ENCODE measurements at places on chromosomes 5 and 9.

- no peak for DNase-seq
Observed at GRCh38 chr9:17865881-17866280, 287.0 kb downstream of the SH3GL2 start.

DNA sequence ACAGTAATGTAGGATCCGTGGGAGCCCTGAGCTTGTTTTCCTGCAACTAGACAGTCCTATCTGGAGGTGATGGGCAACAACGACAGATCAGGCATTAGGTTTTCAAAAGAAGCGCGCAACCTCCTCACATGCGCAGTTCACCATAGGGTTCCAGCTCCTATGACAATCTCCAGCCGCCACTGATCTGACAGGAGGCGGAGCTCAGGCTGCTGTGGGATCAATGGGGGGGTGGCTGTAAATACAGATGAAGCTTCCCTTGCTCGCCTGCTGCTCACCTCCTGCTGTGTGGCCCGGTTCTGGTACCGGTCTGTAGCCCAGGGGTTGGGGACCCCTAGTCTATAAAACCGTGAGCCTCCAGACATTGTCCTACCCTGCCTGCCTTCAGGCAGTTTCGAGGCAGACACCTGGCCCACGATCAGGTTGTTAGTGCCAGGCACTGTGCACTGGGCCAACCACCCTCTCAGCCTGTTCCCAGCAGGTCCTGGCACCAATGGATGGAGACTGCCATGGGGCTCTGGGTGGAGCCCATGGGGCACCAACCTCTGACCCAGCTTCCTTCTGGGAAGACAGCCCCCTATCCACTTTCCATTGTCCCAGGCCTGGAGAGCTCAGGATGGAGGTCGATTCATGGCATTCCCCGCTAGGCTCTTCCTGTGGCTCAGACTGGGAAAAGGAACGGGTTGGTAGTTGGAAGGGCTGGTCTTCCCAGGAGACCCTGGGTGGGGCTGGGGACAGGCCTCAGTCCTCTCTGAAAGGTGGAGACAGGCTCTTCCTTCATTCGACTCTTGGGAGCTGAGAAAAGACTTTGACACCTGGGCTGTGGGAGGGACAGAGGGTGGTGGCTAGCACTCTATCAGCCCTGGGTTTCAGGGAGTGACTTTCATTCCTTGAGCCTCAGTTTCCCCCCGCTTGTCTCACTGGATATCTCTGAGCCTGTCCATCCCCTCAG is 1.7 kb downstream of the ENDOG start:
- peak; percentile 62 for DNase-seq

DNA sequence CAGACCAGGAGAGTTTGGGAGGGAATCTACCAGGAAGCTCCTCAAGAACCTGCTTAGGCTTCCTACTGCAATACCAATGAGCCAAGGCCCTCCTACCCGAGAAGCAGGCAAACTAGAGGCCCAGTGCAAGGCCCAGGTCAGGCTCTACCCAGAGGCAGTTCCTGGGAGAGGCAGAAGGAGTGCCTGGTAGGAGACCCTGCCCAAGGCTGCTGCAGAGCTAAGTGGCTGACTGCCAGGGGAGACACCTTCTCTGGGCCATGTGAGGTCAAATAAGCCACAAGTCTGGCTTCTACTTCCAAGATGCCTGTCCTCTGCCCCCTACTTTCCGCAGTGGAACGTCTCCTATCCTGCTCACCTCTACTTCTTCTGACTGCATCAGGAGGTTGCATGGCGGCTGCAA is 17.8 kb downstream of the ACSL6 start:
- no peak for DNase-seq

GRCh38 chr9:4106760-4107143 is 193.1 kb downstream of the GLIS3 start:
- DNase-seq = no peak

DNA sequence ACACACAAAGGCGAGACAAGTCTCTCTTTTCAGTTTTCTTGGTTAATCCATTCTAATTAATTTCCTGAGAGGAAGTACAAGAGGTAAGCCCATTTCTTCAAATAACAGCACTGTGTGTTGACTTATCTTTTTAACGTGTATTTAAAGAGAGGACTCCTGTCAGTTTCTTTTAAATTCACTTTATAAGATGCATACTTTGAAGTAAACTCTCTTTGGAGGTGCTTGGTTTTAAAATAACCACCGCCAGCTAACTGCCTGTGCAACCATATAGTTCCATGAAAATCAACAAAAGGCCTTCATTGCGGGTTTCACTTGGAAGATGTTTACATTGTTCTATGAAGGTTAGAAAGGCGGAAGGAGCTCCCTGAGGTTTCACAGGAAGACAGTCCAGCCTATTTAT is 13.1 kb upstream of the SERINC5 start:
- no peak for DNase-seq

DNA sequence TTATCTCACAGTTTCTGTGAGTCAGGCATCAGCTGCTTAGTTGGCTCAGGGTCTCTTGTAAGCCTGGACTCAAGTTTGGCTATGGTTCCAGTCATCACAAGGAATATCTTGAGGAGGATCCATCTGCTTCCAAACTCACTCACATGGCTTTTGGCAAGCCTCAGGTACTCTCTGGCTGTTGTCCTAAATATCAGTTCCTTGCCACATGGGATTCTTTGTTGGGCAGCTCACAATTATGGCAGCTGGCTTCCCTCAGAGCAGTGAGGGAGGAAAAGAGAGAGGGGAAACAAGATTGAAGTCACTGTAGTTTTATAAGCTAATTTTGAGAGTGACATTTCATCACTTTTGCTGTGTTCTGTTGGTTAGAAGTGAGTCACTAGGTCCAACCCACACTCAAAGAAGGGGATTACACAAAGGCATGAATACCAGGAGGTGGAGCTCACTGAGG is 144.5 kb downstream of the GCNT1 start:
- no peak for DNase-seq

- DNase-seq = no peak
Observed at GRCh38 chr9:36991516-36992134, 42.4 kb downstream of the PAX5 start.

DNA sequence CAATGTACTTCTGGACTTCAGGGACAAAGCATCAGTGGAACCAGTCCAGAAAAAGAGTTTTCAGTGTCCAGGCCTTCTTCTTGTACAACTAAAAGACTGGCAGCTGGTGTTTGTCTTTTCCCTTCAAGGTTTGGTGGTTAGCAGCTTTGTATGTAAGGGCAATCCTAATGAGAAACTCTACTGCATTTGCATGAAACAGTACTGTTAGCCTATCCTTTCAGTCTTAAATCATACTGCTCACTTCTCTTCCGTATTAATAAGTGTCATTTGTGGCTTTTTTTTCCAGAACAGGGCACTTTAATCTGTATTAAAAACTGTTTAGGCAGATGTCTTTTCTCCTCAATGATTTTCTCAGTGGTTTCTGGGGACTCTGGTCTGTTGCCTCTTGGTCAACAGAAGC is 48.9 kb downstream of the FAM174A start:
- no peak for DNase-seq

DNA sequence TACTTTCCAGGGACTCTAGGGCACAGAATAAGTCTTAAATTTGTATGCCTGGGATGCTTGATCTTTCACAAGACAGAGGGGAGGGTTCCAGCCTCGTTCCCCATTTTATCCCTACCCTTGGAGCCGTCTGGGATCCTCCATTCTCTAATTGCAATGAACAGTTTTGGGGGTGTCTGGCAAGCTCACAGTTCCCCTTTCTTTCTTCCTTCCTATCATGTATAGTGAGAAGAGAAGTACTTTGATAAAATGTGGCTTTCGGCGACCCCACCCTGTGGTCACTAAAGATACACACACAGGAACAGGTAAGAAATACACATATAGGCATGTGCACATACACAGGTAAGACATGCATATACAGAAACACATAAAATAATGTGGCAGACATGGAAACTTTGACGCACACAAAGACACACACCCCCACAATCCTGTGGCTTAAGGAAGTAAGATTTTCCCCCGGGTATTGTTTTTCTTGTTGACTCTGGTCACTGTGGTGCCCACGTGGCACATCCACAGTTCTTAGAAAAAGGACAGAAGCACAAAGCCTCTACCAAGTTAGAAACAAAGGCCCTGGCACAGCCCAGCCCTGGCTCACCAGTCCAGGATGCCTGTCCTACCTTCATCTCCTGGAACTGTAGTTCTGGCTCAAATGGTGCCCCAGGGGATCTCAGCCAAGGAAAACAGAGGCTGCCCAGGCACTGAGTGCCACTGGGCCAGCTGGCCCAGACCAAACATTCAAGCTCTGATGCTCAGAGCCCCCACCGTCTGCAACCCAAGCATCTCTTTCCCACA is 6.3 kb upstream of the SMU1 start:
- no peak for DNase-seq

GRCh38 chr9:119092125-119092524 is 277.1 kb downstream of the BRINP1 start:
- DNase-seq = no peak

- DNase-seq = no peak
Observed at GRCh38 chr5:142944140-142944539, 174.0 kb downstream of the ARHGAP26 start.

- DNase-seq = no peak
Observed at GRCh38 chr9:76086539-76086938, 196.1 kb downstream of the PCSK5 start.

DNA sequence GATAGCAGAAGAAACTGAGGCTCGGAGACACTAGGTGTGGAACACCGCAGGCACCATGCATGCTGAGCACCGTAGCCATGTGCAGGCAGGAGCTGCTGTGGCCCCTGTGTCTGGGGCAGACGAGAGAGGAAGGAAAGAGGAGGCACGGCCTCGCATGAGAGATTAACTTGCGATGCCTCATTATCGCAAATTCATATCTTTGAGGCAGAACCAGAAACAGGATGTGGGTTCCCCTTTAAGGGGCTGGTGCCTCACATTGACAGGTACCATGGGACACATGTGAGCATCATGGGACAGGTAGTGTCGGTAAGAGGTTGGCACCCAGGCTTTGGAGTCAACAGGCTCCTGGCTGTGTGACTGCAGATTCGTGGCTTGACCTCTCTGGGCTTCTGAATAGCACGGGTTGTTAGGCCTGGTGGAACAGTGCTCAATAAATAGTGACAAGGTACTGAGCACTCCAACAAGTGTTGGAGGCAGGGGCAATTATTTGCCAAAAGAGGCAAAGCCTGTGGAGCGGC is 40.8 kb downstream of the NAIF1 start:
- no peak for DNase-seq

DNA sequence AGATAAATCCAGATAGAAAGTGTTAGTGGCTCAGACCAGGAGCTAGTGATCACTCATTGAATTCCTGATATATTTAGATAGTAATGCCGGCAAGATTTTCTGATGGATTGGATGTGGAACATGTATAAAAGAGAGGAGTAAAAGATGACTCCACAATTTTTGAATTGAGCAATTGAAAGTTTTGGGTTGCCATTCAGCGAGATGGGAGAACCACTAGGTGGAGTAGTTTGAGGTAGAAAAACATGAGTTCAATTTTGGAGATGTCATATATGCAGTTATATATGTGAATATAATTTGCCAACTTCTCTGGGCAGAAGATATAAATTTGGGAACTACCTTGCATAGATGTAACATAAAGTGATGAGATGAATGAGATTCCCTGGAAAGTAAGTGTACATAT is 502.5 kb upstream of the SEMA6A start:
- DNase-seq = no peak

- no peak for DNase-seq
Observed at GRCh38 chr5:97543166-97543565, 360.1 kb upstream of the RIOK2 start.

- no peak for DNase-seq
Observed at GRCh38 chr5:98106116-98107031, 667.1 kb upstream of the RGMB start.

- DNase-seq = peak; percentile 47
Observed at GRCh38 chr5:179271821-179272325, 73.4 kb downstream of the ADAMTS2 start.

DNA sequence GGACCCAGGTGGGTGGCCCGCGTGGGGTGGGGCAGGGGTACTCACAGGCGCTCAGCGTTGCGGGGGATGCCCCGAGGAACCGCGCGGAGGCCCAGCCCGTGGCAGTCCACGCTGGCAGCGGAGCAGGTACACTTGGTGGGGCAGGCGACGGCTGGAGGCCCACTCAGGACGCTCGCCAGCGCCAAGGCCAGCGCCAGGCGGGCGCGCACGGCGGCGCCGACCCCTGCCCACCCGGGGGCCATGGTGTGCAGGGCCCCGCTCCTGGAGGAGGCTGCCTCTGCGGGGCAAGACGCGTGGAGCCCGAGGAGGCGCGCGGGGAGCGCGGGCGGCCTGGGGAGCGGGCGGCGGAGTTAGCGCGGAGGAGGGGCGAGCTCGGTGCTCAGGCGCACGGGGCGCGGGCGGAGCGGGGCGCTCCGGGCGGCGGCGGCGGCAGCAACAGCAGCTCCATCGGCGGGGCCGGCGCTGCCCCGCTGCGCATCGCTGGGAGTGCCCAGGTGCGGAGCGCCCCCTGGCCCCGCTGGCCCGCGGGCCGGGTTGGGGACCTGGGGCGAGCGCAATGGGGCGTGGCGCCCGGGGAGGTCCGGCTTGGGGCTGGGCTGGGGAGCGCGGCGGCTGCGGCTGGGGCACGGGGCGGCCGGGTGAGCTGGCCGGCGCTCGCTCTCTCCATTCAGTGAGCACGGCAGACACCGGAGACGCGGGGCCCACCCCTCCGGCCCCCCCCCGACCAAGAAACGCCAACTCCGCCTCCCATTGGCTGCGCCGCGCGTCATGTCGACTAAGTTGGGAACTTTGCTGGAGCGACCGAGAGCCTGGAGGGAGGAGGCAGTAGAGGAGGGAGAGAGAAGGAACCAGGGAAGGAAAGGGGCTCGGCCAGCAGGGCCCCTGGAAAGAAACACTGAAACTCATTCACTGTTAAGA is at the start of gene SLIT3:
Gene SLIT3 (minus strand): TSS at position 672 of the 918 bp plus-strand sequence. CDS start 430 bp downstream, at position 242.
- no peak for DNase-seq

DNA sequence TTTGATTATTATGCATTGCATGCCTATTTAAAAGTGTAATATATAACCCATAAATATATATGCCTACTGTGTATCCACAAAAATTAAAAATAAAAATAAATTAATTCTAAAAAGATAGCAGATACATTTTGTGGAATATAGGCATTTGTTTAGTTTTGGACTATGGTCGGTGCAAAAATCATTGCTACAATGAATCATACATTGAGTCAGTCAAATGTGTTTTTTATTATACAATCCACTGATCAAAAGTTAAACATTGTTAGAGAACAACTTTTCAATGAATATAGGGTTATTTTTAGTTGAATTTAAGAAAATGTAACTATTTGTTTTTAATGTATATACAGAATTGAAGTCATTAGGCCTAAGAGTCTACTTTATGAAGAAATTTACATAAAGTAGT is 885.9 kb downstream of the EFNA5 start:
- DNase-seq = no peak

DNA sequence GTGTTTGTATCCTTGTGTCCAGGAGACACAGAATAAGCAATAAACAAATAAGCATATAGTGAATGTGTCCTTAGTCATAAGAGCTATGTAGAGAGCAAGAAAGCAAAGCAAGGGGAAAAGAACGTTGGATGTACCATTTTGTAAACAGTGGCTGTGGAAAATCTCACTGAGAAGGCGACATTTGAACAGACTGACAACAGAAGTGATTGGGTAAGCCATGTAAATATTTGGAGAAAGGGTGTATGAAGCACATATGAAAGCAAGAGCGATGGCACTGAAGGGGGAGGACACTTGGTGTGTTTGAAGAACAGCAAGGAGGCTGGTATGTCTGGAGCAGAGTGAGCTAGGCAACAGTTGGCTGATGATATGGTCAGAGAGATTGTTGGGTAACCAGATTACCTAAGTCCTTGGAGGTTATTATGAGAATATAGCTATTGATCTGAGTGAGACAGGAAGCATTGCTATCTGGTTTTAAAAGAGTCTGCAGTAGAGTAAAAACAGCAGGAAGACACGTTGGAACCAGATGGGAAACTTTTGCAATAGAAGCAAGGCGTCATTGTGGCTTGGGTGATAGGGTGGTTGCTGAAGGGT is 115.5 kb upstream of the IL7R start:
- DNase-seq = peak; percentile 61
